ENCODE measurements at places on chromosomes 4 and X.
A peak's percentile ranks its signal among the peaks of the same experiment; 100 is the strongest.

DNA sequence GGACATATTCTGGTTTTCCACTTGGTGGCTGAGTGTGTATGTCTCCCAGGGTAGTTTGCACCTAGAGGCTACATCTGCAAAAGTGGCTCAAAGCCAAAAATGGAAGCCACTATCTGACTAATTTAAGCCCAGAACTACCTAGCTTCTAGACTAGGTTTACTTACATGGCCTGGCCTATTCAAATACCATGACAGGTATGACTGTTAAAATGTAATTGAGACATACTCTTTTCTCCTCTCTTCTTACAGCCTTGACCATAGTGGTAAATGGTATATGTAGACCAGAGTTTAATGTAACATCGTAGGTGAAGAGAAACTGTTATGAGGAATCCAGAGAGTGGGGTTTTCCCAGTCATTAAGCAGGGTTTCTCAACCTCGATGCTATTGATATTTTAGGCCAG is 2.6 kb upstream of the TRPC5 start:
- no peak for DNase-seq

DNA sequence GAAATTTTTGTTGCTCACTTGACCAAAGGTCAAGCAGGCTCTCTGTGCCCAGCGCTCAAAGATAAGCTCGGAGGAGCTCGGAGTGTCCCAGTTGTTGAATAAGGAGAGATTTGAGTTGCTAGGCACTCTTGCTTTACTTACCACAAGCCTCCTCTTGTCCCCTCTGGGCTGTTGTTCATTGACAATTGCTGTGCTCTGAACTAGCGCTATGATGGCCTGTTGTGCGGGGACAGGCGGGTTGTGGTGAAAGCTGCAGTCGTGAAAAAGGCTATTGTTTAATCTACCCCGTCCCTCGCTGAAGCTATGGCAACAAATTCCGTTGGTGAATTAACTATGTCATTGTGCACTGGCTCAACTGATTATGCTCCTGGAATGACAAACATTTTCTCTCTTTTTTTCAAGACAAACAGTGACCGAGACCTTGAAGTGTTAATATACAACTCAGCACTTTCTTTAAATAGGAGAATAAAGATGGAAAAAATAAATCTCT is 21.0 kb upstream of the POLA1 start:
- no peak for DNase-seq

GRCh38 chr4:158521484-158522088 is at the start of gene RXFP1:
TSS of gene RXFP1 (plus strand) at chr4:158521882. CDS start at chr4:158521977, 95 bp downstream.
- no peak for DNase-seq

- DNase-seq = no peak
Observed at GRCh38 chr4:85824166-85824945, 349.4 kb downstream of the ARHGAP24 start.

DNA sequence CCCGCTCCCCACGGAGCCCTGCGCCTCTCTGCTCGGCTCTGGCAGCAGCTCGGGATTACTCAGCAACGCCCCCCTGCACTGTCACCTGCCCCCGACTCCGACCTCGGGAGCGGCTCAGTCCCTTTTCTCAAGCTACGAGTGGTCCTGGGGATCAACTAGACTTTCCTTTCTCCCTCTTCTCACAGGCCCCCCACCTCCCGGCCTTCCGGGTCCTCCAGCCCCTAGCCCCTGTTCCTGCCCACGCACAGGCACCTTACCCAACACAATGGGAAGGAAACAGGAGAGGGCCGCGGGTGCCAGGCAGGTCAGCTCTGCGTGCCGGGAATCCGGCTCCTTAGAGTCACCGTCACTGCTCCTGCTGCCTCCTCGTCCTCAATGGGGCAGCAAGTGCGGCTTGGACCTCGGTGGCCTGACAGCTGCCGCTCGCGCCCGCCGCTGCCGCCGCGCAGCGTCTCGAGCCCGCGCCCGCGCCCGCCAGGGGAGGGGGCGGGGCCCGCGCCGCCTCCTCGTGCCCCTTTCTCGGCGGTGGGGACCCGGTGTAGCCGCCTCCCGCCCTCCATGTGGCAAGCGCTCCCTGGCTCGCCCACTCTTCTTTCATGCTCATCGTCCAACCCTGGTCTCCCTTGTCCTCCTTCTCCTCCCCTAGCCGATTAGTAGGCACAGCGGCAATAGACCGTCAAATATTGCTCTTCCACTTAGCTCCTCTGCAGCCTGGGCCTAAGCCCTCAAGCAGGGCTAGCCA is at the start of gene RAB9B:
Gene RAB9B, minus strand, starts transcription at position 455 of the 742 bp plus-strand sequence. CDS start 6,473 bp downstream, outside the sequence.
- peak; percentile 62 for DNase-seq

DNA sequence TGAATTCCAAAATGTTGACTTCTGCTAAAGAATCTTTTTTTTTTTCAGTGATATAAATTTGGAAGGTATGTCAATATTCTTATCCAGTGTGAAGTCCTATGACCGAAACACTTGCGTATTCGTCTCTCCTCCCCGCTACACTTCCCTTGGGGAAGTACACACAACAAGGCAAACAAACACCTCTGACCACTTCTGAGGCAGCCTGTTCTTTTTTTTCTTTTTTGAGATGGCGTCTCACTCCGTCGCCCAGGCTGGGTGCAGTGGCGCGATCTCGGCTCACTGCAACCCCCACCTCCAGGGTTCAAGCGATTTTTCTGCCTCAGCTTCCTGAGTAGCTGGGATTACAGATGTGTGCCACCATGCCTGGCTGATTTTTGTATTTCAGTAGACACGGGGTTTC is 78.1 kb upstream of the DHRSX start:
- no peak for DNase-seq

DNA sequence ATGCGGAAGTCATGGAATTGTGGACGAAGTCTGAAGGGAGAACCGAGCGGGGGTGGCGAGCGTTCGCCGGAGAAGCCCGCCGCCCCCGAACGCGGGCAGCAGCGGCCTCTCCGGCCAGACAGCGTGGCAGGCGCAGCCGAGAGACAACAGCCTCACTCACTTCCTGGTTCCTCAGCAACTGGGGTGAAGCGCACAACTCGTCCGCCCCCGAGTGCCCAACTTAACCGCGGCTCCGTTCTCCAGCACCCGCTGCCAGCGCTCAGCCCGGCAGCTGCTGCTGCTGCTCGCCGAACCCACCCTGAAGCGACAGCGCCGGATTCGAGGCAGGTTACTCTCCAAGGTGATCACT is 68.0 kb downstream of the NOCT start:
- DNase-seq = no peak

- DNase-seq = no peak
Observed at GRCh38 chr4:78766026-78766425, 10.1 kb upstream of the BMP2K start.

DNA sequence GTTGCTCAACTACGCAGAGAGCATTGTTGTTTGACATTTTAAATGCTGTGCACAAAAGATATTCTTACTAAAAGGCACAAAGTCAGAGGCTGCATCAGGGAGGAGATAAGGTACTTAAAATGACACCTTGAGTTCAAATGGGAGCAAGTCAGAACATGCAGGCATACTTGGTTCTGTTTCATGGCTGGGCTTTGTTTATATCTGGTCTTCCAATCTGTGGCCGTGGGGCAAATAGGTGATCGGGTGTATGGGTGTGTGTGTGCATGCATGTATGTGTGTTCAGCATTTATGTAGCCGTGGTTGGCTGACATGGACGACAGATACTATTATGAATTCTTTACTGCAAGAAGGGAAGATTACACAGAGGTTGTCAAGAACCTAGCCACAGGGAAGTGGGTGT is 106.1 kb downstream of the RASL11B start:
- DNase-seq = no peak

DNA sequence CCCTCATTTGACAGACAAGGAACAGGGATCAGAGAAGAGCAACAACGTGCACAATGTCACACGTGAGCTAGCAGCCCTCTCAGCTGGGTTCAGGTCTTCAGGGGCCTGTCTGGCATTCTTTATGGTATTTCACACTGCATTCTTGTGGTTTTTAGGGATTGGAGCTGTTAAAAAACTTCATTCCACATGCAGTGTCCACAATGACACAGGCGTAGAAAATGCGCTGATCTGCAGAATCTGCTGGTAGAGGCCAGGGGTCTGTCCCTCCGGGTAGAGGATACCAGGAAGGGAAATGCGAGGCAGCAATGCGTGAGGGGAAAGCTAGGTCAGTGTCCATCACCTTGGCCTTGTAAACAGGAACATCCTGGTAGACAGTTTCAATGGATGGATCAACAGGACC is 36.6 kb downstream of the MAP7D3 start:
- DNase-seq = no peak
